T-helper 1 cell treated with Interleukin-12 subunit alpha and Interleukin-12 subunit beta and Interleukin-4 antibody, amounts not matched to agents 30 ng/mL and 1 ng/mL, for 36 hours (primary cell): ENCODE measurements at places on chromosomes 3 and 15. TPM values are rescaled to one million over a fixed set of nuclear protein-coding genes. Genes with fewer than 3 reads are reported as not detected.

VWA5B2 gene
- not detected in 2 replicates for total RNA-seq

SLC28A2 gene
- total RNA-seq, result not detected in 2 replicates

PBRM1 gene
- total RNA-seq, result 88.6 and 91.7 TPM in 2 replicates

TM6SF1 gene
- 13.0 and 15.9 TPM in 2 replicates for total RNA-seq

GPD1L gene
- 20.6 and 25.9 TPM in 2 replicates for total RNA-seq

CFAP92 gene
- not detected in 2 replicates for total RNA-seq

POPDC2 gene
- 2.0 and 2.3 TPM in 2 replicates for total RNA-seq

TTC23 gene
- 2.0 and 2.5 TPM in 2 replicates for total RNA-seq

ISLR gene
- total RNA-seq, result not detected in 2 replicates

MNS1 gene
- total RNA-seq, result not detected in 2 replicates

CRABP1 gene
- total RNA-seq, result not detected in 2 replicates

TFG gene
- 71.6 and 71.9 TPM in 2 replicates for total RNA-seq

CILP gene
- total RNA-seq, result 0.10 TPM in 1 of 2 replicates, not detected in the other

HDDC3 gene
- total RNA-seq, result 28.6 and 33.4 TPM in 2 replicates

AEN gene
- total RNA-seq, result 58.2 and 59.1 TPM in 2 replicates

CFAP20DC gene
- total RNA-seq, result 0.27 and 0.54 TPM in 2 replicates

TBC1D21 gene
- total RNA-seq, result not detected in 2 replicates

MRAS gene
- total RNA-seq, result not detected in 2 replicates

SCN11A gene
- total RNA-seq, result 0.07 and 0.12 TPM in 2 replicates

C3orf20 gene
- 0.24 and 0.25 TPM in 2 replicates for total RNA-seq

PRR20G gene
- total RNA-seq, result not detected in 2 replicates

DMXL2 gene
- total RNA-seq, result 5.2 and 5.3 TPM in 2 replicates

BSN gene
- total RNA-seq, result 0.10 and 0.12 TPM in 2 replicates

THSD4 gene
- total RNA-seq, result not detected in 2 replicates

LARP6 gene
- not detected in 2 replicates for total RNA-seq

ST3GAL6 gene
- 0.29 TPM in 1 of 2 replicates, not detected in the other for total RNA-seq

ZFYVE19 gene
- 33.8 and 34.4 TPM in 2 replicates for total RNA-seq

TM4SF1 gene
- total RNA-seq, result 0.29 and 0.41 TPM in 2 replicates

SNX22 gene
- 0.37 and 0.51 TPM in 2 replicates for total RNA-seq

CCDC39 gene
- not detected in 2 replicates for total RNA-seq

CCDC50 gene
- 19.2 and 20.2 TPM in 2 replicates for total RNA-seq

UROC1 gene
- not detected in 2 replicates for total RNA-seq

HEMK1 gene
- 56.3 and 59.4 TPM in 2 replicates for total RNA-seq

PARP14 gene
- total RNA-seq, result 148 and 152 TPM in 2 replicates

DNAJB8 gene
- not detected in 2 replicates for total RNA-seq

CD96 gene
- total RNA-seq, result 287 and 303 TPM in 2 replicates

ATP2B2 gene
- not detected in 2 replicates for total RNA-seq

CRYGS gene
- 4.7 and 5.5 TPM in 2 replicates for total RNA-seq

PLCH1 gene
- 0.71 and 0.88 TPM in 2 replicates for total RNA-seq

STAB1 gene
- 0.12 and 1.0 TPM in 2 replicates for total RNA-seq

KNG1 gene
- not detected in 2 replicates for total RNA-seq

HRG gene
- total RNA-seq, result not detected in 2 replicates

AP2M1 gene
- total RNA-seq, result 210 and 221 TPM in 2 replicates

TUSC7 gene
- not detected in 2 replicates for total RNA-seq

ASB14 gene
- total RNA-seq, result not detected in 2 replicates

ENTPD3 gene
- total RNA-seq, result not detected in 2 replicates

GRM7 gene
- total RNA-seq, result not detected in 2 replicates

NUSAP1 gene
- 170 and 176 TPM in 2 replicates for total RNA-seq

MYZAP gene
- total RNA-seq, result not detected in 2 replicates

ARHGEF26 gene
- 0.07 TPM in 2 replicates for total RNA-seq

USP50 gene
- 0.66 TPM in 1 of 2 replicates, not detected in the other for total RNA-seq

ZNF502 gene
- total RNA-seq, result 0.49 and 0.56 TPM in 2 replicates

SCG3 gene
- not detected in 2 replicates for total RNA-seq

ACVR2B gene
- total RNA-seq, result 6.4 and 7.5 TPM in 2 replicates

TRIM42 gene
- total RNA-seq, result not detected in 2 replicates

LSMEM2 gene
- total RNA-seq, result not detected in 2 replicates

SRGAP3 gene
- 1.3 and 1.6 TPM in 2 replicates for total RNA-seq

CORO2B gene
- total RNA-seq, result not detected in 2 replicates

PPP2R3A gene
- 0.05 TPM in 1 of 2 replicates, not detected in the other for total RNA-seq
